NCI-H774 (cell line): ENCODE measurements at places on chromosomes 1 and 21.
A peak's percentile ranks its signal among the peaks of the same experiment; 100 is the strongest.

- peak; percentile 58 for DNase-seq
Measured at GRCh38 chr21:43959231-43960116, 52.6 kb upstream of the TRAPPC10 start.

DNA sequence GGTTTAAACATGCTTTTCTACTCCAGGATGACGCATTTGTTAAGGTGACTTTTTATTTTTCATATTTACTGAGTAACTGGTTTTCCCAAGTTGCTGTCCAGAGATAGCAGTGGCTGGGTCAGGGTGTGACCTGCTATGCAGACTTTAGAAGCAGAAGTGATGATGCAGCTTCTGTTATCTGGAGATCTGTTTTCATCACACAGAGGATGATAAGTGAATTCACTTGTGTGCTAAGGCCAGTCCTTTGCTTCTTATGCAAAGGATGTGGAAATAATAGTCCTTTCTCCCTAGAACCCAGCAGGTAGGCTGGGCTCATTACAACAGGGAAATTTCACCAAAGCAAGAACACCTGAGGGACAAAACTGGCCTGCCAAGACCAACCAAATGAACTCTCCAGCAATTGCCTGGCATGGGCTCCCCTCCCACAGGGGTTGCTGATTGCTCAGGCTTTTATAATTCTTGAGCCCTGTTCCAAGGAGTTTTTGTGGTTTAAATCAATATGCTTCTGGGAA, 97.8 kb upstream of the LPGAT1 start:
- peak; percentile 64 for DNase-seq

- DNase-seq, result no peak
Measured at GRCh38 chr1:230277201-230278025, 148.7 kb downstream of the PGBD5 start.

DNA sequence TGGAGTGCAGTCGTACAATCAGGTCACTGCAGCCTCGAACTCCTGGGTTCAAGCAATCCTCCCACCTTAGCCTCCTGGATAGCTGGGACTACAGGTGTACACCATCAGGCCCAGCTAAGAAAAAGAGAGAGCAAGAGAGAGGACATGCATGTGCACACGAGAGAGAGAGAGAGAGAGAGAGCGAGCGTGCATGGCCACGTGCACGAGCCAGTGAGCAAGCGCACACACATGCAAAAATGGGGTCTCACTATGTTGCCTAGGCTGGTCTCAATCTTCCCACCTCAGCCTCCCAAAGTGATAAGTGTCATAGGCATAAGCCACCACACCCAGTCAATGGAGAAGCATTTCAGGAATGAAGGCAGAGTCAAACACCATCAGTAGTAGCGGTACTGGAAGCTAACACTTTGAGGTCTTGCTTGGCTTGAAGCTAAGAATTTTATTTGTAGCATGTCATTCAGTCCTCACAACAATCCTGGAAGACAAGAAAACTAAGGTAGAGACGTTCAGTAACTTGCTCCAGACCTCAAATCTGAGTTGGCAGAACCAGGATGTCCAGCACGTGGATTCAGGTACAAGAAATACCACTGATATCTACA, 14.5 kb downstream of the GNB1 start:
- no peak for DNase-seq

GRCh38 chr1:66833112-66833511, 32.0 kb upstream of the INSL5 start:
- DNase-seq, result no peak

DNA sequence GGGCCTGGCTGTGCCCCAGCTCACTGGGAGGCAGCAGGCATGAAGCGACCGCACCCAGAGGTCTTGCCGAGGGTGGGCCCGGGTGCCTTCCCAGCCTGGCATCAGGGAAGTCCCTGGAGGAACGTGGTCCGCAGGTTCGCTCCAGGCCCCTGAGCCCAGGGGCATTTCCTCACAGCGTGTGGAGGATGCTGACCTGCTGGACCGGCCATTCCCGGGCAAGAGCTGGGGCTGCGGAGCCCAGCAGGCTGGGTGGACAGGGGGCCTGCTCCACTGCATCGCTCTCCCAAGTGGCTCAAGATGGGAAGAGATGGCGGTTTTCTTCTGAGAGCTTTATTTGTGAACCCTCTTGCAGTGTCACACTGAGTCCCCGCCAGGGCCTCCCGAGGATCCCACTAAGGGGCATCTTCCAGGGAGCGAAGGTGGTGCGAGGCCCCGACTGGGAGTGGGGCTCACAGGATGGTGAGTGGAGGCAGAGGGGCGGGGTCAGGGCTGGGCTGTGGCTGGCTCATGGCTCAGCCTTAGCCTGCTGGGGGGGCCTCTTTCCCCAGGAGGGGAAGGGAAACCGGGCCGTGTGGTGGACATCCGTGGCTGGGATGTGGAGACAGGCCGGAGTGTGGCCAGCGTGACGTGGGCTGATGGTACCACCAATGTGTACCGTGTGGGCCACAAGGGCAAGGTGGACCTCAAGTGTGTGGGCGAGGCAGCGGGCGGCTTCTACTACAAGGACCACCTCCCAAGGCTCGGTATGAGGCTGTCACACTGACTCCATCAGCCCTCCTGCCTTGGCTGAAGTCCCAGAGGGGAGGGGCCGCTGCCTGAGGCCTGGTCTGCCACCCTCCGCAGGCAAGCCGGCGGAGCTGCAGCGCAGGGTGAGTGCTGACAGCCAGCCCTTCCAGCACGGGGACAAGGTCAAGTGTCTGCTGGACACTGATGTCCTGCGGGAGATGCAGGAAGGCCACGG, 7.2 kb upstream of the MMP23B start:
- no peak for DNase-seq

- DNase-seq, result no peak
Measured at GRCh38 chr21:42669041-42669440, 15.6 kb downstream of the PDE9A start.

DNA sequence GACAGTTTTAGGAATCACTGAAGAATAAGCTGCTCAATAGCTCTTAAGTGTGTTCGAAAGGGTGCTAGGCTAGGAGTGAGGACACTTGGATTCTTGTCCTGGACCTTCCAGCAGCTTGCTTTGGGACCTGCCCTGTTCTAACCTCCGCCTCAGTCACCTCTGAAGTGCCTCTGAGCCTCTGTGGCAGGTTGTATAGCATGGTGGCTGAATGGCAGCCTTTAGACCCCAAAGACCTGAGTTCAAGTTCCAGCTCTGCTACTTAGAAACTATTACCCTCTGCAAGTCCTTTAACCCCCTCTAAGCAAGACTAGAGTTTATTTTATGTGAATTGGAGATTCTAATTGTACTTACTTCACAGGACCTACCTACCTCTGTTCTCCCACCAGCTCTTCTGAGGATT, 81.5 kb downstream of the RRAGC start:
- DNase-seq, result no peak

DNA sequence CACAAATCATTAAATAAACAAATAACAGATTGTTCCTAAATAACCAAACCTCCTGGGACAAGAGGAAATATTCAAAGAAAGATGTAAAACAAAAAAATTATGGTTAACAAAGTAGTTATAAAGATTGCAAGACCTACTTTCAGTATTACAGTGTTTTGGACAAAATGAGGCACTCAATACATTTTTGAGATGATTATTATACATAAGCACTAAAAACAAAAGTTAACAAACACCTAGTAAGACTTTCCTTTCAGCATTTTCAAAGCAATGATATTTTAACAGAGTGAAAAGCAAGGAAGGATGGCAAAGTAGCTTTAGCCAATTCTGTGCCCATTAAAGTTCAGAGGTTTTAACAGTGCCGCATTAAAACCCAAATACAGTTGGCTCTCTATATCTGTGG, 17.2 kb downstream of the OMA1 start:
- no peak for DNase-seq

DNA sequence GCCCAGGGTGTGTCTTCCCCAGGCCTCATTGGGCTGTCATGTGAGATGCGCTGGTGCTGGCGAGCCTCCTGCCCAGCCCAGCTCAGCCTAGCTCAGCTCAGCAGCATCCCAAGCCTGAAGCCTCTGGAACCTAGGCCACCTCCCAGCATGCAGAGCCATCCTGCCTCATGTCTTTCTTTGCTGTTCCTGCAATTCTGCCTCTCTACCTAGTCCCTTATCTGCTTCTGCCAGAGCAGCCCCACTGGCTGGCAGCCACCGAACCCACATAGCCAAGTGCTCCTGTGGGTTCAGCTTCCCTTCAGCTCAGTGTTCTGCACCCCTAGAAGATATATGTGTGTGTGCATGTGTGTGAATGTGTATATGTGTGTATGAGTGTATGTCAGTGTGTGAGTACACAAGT, 291.5 kb upstream of the VAMP3 start:
- no peak for DNase-seq

- DNase-seq, result no peak
Measured at GRCh38 chr1:182968151-182968741, 15.3 kb upstream of the SHCBP1L start.

- no peak for DNase-seq
Measured at GRCh38 chr1:91804546-91805023, 81.4 kb downstream of the TGFBR3 start.

DNA sequence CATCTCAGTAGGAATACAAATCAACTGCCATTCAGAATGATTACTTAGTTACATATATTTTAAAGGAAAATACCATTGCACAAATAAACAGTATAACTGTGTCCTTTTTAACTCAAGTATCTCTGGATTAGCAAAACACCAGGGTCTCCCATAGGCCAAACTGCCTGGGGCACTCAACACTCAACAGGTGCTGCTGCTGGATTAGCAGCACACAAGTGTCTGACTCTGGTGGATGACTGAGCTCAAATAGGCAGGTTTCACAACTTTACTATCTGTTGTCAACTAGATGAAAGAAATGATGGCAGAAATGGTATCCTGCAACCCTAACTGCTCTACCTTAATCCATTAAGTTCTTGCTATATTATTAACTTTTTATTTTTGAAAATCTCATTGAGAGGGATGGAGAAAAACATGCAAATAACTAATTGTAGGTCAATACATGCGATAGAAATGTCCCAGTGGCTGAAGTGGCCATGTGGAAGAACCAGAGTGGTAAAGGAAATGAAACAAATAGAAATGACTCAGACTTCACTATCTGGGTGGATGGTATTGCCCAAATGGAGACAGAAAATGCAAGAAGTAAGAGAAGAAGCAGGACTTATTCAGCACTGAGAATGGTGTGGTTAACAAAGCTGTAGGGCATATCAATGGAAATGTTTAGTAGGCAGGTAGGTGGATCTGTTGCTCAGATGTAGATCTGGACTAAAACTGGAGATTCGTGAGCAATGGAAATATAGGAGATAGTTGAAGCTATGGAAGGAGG, 90.8 kb upstream of the CCDC190 start:
- DNase-seq, result no peak

DNA sequence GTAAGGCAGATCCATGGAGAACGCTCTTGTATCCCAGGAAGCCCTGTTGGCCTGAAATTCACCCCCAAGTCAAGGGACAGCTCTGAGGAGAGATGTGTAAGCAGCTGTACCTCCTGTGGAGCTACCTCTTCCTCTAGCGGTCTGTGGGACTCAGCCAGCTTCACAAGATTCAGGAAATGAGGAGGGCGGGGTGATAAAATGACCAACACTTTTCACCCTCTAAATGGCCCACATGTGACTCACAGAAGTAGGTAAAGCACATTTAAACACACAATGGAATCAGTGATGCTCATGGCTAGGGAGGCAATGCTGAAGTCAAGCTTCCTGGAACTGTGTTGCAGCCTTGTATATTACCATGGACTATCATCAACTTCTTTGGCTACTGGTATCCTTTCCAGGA, at the start of gene SH2D1B:
TSS of gene SH2D1B (minus strand) at position 135 of the 400 bp plus-strand sequence. CDS start at position 15, 120 bp downstream.
- DNase-seq, result no peak

GRCh38 chr1:19554090-19554489, 68.8 kb upstream of the CAPZB start:
- no peak for DNase-seq

- no peak for DNase-seq
Measured at GRCh38 chr1:31980835-31981455, 32.7 kb upstream of the KHDRBS1 start.

- DNase-seq, result no peak
Measured at GRCh38 chr1:206969090-206969489, 1.2 kb downstream of the FCAMR start.

DNA sequence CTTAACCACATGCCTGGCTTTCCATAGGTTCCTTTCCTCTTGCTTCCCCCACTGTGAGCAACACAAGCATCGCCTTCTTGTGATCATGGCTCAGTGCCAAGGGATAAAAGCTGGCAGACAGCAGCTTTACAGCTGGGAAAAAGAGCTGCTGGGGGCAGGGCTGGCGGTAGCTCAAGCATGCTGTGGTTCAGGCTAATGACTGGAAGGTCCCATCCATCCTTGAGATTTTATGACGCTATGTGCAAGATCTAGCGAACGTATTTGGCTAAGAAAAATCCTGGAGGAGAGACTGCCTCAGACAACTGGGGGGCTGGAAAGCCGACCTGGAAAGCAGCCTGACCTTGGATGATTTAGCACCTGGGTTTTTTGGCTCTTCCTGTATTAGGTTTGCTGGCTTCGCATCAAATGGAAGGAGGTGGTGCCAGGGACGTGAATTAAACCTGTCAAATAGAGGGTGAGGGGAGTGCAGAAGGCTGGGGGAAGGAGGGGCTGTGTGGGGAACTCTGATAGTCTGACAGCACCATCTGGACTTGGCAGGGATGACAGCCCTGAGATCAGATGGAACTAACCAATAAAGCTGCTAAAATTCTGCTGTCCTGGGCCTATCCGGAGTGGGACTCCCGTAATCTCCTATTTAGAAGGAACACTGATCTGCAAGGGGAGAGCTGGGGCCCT, 34.8 kb downstream of the ZMYND12 start:
- peak; percentile 86 for DNase-seq

DNA sequence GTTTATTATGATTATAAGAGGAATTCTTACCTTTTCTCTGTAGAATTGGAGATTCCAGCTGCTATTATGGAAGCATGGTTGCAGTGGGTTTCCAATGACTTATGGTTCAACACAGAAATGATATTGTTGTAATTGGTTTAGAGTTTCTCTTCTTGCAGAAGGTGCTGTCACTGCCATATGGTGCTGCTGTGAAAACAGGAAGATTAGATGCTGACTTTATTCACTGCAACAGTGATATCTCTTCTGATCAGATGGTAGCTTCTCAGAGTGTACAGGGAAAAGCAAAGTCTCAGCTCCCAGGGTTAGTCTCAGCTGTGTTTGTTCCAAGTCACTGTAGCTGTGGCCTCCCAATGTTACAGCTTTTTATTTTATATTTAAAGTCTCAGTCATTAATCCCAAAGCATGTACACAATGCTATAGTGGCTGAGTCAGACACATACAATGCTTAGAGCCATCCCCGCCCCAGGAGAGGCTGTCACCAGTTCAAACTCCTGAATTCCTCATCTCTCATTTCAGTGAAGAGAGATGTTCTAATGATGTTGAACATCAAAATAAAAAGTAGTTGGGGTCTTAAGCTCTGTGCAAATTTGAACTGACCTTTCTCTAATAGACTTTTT, 42.7 kb upstream of the RGS2 start:
- DNase-seq, result no peak

- no peak for DNase-seq
Measured at GRCh38 chr1:66968574-66968973, 43.8 kb downstream of the MIER1 start.

- DNase-seq, result no peak
Measured at GRCh38 chr1:245716561-245716960, 561.8 kb downstream of the KIF26B start.

- DNase-seq, result no peak
Measured at GRCh38 chr1:236282425-236282716, 613 bp upstream of the ERO1B start.
